Stimulated activated CD8-positive, alpha-beta memory T cell treated with anti-CD3 and anti-CD28 coated beads, Interleukin-4, amount 100 ng/mL, for 48 hours (primary cell): ENCODE measurements at places on chromosomes 6 and 20.

GRCh38 chr6:10402648-10403311 lies 12.1 kb downstream of the TFAP2A start:
- DNase-seq = no peak

DNA sequence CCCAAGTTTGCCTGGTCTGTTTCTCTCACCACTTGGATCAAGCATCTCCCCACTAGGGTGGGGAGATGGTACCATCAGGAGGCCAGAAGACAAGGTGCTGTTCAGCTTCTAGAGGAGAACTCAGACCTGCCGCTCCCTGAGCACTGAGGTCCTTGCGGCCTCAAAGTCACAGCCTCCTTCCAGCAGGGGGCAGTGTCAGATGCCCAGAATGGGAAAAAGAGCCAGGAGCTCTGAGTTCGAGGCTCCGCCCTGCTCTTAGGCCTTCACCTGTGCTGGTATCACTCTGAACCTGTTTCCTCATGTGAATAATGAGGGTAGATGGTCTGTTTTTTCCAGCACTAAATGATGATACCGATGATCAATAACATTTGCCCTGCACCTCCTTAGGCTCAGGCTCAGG lies 68.7 kb downstream of the TOX2 start:
- DNase-seq = peak; percentile 77

- DNase-seq = no peak
These were observed 38.1 kb downstream of the IYD start for GRCh38 chr6:150406948-150407347.

DNA sequence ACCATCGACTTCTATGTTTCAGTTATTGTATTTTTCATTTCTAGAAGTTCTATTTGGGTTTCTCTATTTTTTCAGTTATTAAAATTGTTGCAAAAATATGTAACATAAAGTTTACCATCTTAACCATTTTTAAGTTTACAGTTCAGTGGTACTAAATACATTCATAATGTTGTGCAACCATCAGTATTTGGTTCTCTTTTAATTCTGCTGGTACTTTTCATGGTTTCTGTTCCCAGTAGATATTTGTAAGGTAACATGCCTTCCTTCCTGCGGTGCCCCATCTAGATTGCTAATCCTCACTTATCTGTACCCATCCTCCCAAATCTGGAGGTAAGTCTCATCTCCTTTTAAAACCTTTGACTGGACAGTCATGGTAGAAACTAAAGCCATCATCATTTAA lies 47.9 kb downstream of the TGM2 start:
- DNase-seq = no peak
